ENCODE measurements at places on chromosomes 6 and 20.

- no peak for DNase-seq
Measured at GRCh38 chr6:148563066-148563465, 183.8 kb upstream of the UST start.

DNA sequence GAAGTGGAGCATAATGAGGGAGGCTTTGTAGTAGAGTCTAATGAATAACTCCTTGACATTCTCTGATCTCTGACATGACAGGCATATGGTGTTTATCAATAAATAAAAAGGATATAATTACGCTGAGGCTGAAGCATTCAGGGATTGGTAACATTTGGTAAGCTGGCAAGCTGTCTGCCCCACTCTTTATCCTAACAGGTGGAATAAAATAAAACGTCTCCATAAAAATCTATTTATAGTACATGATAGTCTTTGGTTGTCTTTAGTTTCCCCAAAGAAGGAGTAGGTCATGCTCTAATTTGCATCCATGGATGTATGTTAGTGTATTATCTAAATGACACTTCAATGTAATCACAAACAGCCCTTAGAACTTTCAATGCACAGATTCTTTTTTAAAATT is 30.9 kb upstream of the RBM24 start:
- DNase-seq = no peak

DNA sequence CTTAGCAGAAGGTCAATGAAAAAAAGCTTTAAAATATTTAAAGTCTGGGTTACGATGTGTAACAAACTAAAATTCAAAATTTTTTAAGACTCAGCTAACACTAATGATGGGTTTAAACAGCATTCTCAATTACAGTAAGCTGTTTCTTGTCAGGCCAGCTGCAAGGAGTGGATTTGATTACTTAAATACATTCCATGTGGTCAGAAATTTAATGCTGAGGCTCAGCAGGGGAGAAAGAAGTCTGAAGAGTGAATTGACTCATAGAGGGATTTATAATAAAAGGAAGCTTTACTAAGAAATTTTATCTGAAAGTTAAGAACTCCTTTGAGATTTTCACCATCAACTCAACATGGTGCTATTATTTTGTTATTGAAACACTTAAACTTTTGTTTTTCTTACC is 398.6 kb downstream of the KHDRBS2 start:
- no peak for DNase-seq

- no peak for DNase-seq
Measured at GRCh38 chr6:48986845-48987244, 476.2 kb downstream of the MMUT start.

GRCh38 chr20:46367967-46368901 is 38.2 kb downstream of the ELMO2 start:
- no peak for DNase-seq

DNA sequence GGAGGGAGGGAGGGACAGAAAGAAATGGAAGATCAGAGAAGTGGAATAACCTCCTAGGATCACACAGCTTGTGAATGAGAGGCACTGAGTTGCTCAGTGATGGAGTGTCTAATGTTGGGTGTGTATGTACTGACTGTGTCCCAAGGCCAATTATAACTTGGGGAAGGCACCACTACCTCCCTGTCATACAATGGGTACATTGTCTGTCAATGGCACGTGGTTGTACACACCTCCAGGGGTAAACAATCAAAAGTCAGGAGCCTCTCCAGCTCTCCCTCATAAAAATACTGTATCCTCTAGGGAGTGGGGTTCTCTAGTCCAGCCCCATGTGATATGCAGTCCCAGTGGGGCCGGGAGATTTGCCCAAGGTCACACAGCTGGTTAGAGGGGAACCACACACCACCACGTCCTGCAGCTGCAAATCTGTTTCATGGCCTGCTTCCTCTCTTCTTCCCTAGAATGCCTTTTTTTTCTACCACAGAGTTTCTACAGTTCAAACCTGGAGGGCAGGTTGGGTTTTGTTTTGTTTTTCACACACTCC is 112.5 kb downstream of the SNX5 start:
- no peak for DNase-seq

DNA sequence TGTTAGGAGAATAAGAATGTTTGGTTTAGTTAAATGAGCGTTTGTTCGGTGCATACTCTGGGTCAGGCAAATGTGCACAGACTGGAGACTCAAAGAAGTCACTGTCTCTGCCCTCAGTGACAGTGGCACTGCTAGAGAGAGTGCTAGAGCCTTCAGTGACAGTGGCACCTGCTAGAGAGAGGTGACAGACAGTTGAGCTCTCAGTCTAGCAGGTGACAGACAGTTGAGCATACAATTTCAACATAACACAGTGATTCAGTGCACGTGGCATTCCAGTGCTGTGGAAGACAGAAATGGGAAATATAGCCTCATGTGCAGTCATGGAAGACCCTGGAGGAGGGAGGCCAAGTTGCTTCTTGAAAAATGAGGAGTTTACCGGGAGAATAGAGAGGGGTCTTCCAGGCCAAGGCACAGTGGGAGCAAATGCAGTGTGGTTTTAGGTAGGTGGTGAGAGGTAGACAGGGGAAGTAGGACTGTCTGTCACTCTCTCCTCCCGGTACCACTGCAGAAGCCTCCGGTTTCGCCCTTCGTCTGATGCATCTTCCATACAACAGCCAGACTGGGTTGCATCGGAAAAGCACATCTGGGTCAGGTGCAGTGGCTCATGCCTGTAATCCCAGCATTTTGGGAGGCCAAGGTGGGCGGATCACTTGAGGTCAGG is 107.9 kb upstream of the CLDN20 start:
- DNase-seq = no peak

DNA sequence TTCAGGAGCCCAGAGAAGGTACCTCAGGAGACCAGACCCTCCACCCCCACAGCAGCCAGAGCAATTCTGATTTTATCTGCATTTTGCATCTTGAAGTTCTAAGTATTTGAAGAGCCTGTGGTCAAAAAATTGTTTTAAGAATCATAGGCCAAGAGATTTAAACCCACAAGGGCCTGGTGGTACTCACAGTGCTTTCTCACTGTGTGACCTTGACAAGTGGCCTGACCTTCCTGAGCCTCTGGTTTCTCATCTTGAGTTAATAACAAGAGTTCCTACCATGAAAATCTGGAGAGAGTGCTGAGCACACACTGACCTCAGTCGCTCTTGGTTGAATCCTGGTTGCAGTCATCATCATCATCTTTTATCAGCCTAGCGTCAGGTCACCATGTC is 45.4 kb upstream of the ID1 start:
- DNase-seq = no peak

DNA sequence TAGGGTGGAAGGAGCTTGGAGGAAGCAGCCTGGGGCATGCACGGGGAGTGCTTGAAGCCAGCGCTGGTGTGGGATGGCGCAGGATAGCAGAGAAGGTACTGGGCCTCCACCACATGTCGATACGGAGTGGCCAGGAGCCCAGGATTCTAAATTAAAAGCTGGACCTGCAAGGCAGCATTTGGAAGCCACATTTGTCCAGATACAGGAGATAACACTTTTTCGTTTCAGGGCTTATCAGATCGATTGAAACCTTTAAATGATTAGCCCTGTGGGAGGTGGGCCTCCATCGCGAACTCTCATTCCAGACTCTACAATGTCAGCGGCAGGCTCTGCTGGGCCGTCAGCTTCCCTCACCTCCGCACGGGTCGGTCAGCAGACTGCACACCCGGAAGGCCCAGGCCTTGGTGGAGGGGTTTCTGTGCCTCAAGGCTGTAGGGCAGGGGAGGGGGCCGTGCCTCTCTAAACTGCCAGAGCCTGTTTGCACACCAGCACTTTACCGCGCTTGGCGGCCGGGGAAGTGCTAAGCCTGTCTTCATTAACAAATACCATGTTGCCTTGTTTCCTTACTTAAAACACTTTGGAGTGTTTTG is 17.9 kb downstream of the EDN3 start:
- DNase-seq = no peak

All from activated CD4-positive, alpha-beta T cell treated with anti-CD3 and anti-CD28 coated beads, Interleukin-2, amount 50 U/mL, for 48 hours (primary cell).